RPMI7951 (cell line): ENCODE measurements at places on chromosomes 1 and 21. TPM values are rescaled to one million over a fixed set of nuclear protein-coding genes. Genes with fewer than 3 reads are reported as not detected.

DNA sequence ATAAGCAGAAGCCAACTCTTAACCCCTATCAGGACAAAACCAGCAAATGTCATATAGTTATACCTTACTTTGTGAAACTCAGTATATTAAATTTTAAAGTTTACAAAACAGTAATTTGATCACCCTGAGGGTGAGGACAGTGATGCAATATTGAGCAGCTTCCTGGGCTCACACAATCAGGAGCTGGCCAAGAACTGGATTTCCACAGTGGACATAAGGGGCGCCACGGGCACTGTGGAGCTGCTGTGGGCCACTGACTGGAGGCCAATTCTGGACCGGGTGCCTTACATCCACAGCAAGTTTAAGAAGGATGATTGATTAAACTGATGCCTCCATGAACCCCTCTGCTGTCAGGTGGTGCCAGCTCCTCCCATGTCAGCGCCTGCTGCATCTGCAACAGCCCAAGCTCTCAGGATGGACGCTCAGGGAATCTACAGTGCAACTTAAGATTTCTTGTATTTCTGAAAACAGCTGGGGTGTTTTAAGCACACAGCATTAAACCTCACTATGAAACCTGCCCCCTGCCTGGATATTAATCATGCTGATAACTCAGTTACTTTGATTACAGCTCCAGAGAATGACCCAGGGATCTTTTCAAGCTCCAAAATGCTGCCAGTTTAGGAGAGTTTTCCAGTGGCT lies 55.9 kb downstream of the TOR3A start:
- no peak for DNase-seq

DNA sequence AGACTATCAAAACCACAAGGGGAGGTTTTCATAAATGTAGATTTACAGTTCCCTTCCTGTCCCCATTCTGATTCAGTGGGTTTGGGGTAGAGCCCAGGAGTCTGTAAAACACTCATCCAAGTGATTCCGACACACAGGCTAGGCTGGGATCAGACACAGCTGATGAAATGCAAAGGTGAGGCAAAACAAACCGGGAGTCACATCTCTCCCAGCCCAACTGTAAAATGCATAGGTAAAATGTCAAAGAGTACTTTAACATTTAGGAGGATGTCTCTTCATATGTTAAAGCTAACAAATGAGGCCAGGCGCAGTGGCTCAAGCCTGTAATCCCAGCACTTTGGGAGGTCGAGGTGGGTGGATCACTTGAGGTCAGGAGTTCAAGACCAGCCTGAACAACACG lies 45.0 kb downstream of the ZNF281 start:
- peak; percentile 36 for DNase-seq

DNA sequence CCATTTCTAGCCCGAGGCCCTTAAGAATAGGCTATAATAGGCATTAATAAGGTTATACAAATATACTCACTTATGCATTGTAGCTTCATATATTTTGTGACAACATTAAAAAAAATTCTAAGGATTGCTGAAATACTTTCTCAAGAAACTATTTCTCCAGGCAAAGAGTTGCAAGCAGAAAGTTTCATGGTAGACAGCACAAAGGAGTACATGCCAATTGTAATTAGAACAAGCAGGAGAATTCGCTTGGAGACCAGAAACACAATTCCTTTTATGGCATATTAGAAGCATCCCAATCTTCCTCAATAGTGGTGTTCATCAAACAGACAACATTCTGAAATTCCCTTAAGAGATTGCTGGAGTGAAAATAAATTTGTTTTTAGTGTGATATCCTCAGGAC lies 122.8 kb downstream of the CRB1 start:
- no peak for DNase-seq

The SPRR2E gene
- total RNA-seq: not detected in 2 replicates

- no peak for DNase-seq
Measured at GRCh38 chr1:185398599-185398998, 81.6 kb upstream of the IVNS1ABP start.

DNA sequence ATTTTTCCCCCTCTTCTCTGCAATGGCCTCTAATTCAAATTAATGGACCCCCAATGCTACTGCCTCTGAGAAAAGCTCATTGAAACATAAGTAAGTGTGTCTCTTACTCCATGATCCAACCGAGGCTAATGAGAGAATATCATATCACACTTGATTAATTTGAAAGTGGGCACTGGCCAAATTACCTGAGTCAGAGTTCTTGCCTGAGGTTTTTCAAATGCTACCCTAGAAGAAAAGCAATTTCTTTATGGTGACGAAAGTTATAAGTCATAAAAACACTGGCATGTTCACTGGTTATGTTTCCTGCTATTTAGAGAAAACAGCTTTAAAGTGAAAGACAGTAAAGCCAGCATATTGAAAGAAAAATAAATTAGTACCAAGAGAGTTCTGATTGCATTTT lies 368.8 kb upstream of the TMPRSS15 start:
- peak; percentile 65 for DNase-seq

The IL10 gene
- not detected in 2 replicates for total RNA-seq

GRCh38 chr1:12034381-12034801 lies 15.1 kb downstream of the MIIP start:
- no peak for DNase-seq

DNA sequence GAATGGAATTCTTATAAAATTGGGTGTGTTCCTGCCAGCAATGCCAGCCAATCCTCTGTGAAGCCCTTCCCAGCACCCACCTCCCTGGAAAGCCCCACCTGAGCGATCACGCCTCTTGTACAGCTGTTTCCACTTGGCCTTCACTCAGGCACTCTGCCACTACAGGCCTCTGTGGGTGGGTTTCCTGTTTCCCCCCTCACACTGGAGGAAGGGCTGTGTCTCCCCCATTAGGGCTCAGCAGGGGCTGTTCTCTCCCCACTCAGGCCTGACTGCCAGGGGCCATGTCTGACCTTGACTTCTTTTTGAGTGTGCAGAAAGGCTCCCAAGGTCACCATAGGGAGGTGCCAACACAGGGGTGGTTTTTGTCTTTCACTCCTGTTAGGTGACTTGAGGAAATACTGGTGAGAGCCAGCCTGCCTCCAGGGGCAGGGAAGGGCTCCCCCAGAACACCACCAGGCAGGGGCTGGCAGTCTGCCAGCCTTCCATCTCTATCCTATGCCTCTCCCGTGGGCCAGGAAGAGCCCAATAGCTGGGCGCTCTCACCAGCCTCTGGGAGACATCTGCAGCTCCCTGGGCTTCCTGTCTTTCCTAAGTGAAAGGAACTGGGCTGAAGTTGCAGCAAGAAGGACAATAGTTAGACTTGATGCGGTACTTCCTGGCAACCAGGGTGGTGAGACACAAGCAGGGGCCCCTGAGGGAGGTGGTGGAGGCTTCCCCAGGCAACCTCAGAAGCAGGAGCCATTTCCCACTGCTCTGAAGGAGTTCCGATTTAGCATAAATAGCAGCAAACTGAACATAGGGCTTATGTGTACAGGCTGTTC lies 49.1 kb downstream of the ELK4 start:
- DNase-seq: no peak

The PYHIN1 gene
- total RNA-seq: not detected in 2 replicates

GRCh38 chr1:56654126-56654923 lies 9.2 kb downstream of the PRKAA2 start:
- no peak for DNase-seq

DNA sequence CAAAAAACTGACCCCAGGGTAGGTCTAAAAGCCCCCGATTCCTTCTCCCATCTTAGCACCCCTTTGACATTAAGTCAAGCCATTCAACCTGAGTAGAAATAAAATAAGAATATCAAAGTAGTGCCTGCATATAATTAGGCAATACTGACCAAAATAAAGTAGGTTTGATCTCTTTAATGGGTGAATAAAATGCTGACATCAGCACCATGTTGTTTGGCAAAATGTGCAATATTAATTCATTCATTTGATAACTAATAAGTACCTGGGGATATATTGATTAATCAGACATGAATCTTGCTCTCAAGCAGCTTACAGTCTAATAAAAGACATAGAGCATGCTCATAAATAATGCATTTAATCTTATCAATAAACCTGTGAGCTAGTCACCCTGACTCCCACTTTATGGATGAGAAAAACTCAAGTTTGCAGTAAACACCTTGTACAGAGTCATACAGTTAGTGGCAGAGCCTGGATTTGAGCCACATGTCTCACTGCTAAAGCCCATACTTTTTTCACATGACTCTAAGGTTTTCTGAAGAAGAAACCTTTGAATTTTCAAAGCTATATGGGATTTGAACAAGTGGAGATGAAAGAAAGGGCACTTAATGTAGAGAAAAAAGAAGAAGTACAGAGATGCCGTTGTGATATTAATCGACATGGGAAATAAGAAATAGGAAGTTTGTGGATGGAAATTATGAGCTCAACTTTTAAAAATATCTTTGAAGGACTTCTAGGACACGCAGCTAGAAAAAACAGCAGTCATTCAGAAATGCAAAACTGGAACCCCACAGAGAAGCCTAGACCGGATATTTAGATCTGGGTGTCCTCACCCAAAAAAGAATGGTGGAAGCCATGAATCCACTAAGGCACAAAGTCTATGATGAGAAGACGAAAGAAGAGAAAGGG lies 183.9 kb downstream of the TOMM20 start:
- no peak for DNase-seq

- no peak for DNase-seq
Measured at GRCh38 chr1:85317560-85317959, 41.1 kb upstream of the BCL10 start.

The PAPPA2 gene
- under 0.01 TPM in 2 replicates for total RNA-seq

The EXTL1 gene
- total RNA-seq: 2.2 and 4.1 TPM in 2 replicates

GRCh38 chr21:29196670-29197191 lies 66.3 kb downstream of the MAP3K7CL start:
- peak; percentile 41 for DNase-seq

The TDRD5 gene
- not detected in 2 replicates for total RNA-seq

The PTGER3 gene
- total RNA-seq: 0.12 TPM in 1 of 2 replicates, not detected in the other

GRCh38 chr1:201329801-201330200 lies 46.5 kb downstream of the PKP1 start:
- peak; percentile 13 for DNase-seq

The DVL1 gene
- total RNA-seq: 24.0 and 36.5 TPM in 2 replicates

The CA14 gene
- not detected in 2 replicates for total RNA-seq

DNA sequence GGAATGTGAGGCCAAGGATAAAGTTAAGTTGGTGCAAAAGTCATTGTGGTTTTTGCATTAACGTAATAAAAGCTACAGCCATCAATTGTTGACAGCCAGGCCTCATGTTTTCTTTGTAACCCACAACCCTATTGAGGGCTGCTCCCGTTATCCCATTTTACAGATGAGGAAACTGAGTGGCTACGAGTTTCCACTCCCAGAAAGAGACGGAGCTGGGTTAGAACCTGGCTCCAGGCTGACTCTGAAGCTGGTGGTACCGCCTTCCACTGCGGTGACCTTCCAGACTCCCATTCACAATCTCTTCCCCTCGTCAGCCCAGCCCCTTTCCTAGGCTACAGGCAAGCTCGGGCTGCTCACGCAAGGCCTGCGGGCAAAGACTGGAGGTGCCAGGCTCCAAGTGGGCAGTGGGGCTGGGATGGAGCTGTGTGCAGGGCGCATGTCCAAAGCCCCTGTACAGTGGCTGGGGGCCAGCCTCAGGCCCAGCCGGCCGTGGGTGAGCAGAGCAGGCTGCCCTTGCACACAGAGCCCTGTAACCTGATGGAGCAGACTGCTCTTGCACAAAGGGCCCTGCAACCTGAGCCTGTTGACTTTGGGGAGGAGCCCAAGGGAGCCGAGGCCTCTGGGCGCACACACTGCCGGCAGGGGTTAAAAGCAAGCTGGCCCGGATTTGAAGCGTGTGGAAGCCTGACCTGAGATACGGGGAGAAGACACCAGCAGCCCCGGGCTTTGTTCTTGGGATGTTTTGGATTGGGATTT lies 97.4 kb upstream of the TMPRSS2 start:
- no peak for DNase-seq

The RASAL2 gene
- total RNA-seq: 5.6 and 8.2 TPM in 2 replicates

- no peak for DNase-seq
Measured at GRCh38 chr21:42535602-42536171, 22.0 kb downstream of the SLC37A1 start.

GRCh38 chr1:209920844-209921243 lies 17.2 kb upstream of the SYT14 start:
- no peak for DNase-seq

GRCh38 chr1:56495538-56495937 lies 83.8 kb downstream of the PLPP3 start:
- DNase-seq: no peak

DNA sequence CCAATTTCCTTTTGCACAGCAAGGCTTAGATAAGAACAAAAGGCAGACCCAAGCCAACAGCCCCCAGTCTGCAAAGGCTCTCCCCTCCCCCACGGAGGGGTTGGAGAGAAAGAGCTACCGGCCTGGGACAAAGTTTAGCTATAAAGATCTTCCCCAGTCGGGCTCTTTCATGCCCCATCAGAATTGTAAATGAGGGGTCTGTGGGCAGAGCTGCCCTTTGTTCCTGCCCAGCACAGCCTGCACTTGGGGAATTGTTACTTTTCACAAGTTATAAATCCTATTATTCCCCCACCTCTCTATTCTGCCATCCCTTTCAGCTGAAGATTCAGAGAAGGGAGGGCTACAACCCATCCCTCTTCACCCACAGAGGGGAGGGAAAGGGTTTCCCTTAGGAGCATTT lies 3.5 kb downstream of the MYCL start:
- DNase-seq: no peak

DNA sequence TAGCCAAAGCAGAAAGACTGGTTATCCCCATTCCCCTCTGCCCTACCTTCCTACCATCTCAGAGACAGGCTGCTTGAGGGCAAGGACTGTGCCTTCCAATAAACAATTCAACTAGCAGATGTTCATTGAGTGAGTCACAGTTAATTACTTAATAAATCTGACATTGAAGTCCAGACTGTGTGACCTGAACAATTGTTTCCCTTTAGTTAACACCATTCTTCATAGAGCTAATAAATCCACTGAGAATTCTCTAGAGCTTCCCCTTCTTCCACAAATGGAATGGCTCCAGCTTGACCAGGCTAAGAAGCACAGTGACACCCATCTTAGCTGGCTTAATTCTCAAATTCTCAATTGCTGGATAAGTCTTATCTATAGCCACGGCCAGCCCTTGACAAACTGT lies 61.9 kb upstream of the GJA5 start:
- DNase-seq: no peak

- no peak for DNase-seq
Measured at GRCh38 chr1:191839891-191840290, 318.4 kb upstream of the RGS18 start.

DNA sequence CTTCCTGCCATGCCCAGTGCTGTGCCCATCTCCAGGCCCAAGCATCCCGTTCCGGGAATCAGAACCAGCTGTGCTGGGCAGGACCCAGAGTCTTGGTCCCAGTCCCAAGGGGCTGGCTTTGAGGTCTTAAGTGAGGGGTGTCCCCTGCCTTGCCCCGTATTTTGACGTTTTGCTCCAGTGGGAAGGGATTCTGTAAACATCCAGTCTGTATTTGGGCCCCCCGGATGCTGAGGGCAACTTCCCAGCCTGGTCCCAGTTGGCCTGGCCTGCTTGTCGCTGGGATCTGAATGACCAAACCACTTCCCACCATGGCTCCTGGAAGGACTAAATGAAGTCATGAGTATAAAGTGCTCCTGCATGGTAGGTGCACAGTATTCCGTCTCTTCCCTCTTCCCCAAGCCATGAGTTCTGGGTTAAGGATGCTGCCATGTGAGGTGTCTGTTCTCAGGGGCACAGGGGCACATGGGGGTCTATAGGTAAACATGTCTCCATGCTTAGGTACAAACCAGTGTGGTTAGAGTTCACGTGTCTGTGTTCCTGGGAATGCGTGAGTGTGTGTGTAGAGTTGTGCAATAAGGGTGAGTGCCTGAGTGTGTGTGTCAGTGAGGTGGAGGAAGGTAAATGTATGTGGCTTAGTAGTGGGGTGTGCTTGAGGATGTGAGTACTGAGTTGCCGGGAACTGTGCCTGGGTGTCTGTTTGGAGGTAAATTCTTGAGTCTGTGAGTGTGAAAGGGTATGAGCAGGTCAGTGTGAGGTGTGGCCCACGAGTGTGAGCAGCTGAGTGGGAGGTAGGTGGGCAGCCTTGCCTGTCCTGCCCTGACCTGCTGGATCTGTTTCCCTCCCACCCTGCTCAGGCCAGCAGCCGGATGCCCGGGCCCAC lies 1.5 kb downstream of the B4GALT2 start:
- DNase-seq: no peak
